SHP77 treated with DMSO at 0.1 percent for 48 hours (cell line): ENCODE measurements at places on chromosomes 11 and 22.
A peak's percentile ranks its signal among the peaks of the same experiment; 100 is the strongest.

- DNase-seq: no peak
Observed at GRCh38 chr11:110432713-110433392, 3.1 kb downstream of the FDX1 start.

DNA sequence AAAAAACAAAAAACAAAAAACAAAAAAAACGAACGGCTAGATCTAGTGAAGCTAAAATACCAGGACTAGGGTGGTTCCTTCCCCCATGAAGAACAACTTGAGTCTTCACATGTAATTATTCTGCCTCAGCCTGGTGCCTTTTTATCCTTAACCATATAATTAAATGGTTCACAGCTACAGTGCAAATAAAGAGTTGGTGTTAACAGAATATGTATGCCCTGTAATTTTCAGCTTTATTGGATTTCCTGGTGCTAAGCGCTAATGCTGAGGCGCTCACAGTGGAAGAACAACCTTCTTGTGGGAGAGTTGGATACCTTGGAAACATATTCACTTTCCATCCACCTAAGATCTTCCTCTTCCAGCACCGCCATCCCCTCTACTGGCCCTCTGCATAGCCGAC lies 158.5 kb upstream of the SORL1-AS1 start:
- DNase-seq: no peak

GRCh38 chr11:64801561-64802369 lies 1.2 kb downstream of the MAP4K2 start:
- no peak for DNase-seq

- DNase-seq: no peak
Observed at GRCh38 chr11:852762-853161, 10.1 kb downstream of the TSPAN4 start.

GRCh38 chr11:120058931-120059330 lies 79.0 kb downstream of the TRIM29 start:
- no peak for DNase-seq

GRCh38 chr22:19896665-19897355 lies 42.1 kb upstream of the GNB1L start:
- no peak for DNase-seq

DNA sequence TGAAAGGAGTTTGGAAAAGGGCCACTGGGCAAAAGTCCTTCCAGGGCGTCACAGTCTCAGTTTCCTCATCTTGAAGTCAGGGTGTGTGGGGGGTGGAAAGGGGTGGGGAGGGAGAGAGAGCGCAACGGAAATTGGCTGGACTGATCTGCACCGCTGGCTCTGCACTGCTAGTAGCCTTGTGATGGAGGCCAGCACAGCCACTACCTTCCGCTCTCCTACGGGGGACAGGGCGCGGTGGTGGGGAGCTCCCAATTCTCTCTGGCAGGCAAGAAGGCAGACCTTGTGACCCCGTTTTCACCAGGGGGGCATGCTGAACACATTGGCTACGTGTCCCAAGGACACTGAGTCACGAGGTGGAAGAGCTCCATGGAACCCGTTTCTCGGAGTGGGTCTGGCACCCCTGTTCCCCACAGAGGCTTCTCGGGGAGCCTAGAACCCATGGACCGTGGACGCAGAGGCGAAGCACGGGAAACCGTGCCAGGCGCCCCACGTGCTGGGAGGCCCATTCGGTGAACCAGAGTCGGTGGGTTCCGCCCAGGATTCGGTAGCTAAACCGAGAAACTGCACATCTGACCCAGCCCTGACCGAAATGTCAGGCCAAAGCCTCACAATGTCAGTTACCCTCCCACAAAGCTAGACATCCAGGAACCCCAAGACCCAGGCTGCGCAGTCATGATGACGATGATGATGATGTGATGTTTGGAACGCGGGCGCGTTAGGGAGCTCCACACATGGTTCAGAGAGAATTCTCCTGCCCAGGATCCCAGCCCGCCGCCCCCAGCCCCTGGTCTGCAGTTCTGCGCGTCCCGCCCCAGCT lies 28.3 kb upstream of the WNT11 start:
- DNase-seq: no peak

- DNase-seq: no peak
Observed at GRCh38 chr22:31247726-31248125, 35.6 kb downstream of the LIMK2 start.

GRCh38 chr11:14980854-14981253 lies 8.7 kb upstream of the CALCA start:
- no peak for DNase-seq

GRCh38 chr11:102837646-102838045 lies 5.8 kb downstream of the MMP3 start:
- DNase-seq: no peak

DNA sequence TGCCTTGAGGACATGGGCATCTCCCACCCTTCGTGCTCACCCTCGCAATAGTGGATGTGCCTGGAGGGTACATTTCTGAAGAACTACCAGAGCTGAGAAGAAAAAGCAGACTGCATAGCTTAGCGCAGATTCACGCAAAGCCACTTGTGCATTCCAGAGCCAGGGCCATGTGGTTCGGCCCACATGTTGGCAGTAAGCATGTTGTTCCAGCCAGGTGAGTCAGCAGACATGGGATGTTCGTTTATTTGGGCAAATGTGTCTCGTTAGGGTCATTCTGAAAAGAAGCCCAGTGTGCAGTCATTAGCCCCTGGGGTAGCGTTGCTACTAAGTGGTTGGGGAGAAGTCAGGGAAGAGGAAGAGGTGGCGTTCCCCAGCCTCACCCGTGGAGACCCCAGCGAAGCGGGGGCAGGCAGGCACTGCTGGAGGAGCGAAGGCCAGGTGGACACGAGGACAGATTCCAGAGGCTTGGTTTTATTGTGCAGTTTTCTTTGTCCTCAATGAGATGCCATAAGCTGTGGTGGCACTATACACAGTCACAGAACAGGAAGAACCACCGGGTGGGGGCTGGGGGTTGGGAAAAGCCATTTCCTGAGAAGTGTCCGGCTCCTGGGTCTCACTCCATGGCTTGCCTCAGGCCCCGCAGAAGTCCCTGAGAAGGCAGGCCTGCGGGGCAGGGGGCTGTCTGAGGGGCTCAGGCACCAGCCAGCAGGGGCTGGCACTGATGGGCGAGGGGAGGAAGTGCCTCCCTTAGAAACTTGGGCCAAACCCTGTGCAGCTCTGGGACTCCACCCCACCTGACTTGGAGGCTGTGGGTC lies 5.0 kb downstream of the THY1 start:
- no peak for DNase-seq

DNA sequence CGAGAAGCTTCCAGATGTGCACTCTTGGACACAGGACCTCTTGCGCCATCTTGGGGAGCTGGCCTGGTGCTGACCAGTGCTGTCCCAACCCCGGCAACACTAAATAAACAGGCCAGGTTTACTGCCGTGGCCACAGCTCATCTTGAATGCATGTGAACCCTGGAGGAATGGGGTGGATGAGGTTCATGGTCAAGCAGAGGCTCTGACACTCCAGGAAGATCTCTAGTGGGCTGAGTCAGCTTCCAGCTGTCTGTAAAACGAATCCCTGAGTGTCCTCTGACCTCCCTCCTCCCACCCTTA lies 51.8 kb downstream of the ALX4 start:
- no peak for DNase-seq

- DNase-seq: no peak
Observed at GRCh38 chr11:40958707-40959106, 500.7 kb downstream of the LRRC4C start.

DNA sequence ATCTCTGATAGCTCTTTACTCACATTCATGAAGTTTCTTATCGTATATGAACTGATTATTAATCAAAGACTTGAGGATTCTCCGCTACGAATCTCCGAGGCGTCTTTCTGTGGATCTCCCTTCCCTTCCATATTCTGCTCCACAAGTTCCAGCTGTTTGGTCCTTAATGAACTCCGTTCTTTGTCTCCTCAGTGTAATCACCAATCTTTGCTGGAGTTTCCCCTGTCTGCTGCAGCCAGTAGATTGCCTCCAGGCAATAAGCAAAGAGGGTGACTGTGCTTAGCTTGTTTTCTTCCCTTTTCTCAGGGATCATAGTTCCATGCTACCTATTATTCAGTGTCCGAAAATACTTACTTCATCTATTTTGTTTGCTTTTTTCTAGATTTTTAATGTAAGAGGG lies 169.6 kb upstream of the FOLH1 start:
- DNase-seq: no peak

DNA sequence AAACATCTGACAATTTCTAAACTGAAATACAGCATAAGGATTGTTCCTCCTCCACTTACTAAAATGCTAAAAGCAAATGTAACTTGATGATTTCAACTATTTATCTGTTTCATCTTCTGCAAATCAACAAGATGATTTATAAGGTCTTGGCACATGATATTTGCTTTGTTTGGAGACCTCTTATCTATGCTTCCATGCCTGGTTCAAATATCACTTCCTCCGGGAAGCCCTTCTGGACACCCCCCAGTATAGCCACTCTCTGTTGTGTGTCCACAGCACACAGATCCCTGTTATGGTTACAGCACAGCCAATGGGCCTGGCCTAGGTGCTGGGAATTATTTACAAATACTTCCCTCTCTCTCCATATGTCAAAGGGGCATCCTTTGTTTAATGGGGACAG lies 114.8 kb downstream of the C11orf58 start:
- DNase-seq: no peak

- DNase-seq: no peak
Observed at GRCh38 chr11:86251345-86251744, 6.8 kb downstream of the EED start.

- no peak for DNase-seq
Observed at GRCh38 chr11:75822541-75822940, 7.5 kb downstream of the UVRAG start.

DNA sequence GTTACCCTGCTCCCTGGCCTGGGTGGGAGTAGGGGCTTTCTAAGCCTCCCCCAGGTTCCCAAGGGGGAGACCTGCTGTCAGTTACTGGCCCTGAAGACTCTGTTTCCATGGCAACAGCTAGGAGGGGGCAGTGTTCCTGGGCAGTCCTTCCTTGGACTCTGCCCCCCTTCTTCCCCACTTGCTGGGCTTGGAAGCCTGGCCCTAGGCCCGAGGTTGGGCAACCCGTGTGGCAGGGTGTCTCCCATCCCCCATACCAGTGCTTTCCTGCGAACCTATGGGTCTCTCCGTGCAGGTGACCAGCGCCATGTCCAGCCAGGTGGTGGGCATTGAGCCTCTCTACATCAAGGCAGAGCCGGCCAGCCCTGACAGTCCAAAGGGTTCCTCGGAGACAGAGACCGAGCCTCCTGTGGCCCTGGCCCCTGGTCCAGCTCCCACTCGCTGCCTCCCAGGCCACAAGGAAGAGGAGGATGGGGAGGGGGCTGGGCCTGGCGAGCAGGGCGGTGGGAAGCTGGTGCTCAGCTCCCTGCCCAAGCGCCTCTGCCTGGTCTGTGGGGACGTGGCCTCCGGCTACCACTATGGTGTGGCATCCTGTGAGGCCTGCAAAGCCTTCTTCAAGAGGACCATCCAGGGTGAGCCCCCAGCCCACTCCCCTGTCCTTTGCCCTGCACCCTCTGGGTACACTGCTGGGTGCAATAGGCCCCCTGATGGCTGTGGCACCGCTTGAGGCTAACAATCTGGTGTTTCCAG lies 1.7 kb downstream of the ESRRA start:
- no peak for DNase-seq

DNA sequence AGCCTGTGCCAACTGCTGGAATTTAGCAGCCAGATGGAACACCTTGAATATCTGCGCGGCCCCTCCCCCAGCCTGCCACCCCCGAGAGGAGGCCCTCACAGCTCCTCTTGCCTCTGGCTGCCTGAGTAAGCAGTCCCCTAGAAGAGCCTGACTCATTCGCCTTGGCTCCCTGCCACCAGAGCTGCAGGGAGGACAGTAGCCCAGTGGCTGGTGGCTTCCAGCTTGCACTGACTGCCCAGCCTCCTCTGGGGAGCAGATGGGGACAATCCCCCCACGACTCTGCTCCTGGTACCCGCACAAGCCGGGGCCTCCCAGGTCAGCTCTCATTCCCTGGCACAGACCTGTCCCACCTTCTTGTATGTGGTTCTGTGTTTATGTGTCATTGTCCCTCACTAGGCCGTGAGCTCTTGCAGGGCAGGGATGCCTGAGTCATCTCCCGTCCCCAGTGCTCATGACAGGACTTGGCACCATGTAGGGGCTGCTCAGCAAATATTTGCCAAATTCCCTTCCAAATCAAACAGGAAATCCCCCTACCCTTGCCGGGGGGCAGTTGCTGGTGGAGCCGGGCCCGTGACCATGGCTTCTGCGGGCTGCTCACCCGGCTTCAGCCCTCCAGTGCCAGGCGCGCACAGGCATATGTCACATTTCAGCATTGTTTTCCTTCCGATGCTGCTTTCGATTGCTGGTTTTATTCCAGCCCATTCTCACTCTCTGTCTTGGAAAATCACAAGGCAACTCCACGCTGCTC lies 43.6 kb downstream of the CACNG2 start:
- peak; percentile 83 for DNase-seq

DNA sequence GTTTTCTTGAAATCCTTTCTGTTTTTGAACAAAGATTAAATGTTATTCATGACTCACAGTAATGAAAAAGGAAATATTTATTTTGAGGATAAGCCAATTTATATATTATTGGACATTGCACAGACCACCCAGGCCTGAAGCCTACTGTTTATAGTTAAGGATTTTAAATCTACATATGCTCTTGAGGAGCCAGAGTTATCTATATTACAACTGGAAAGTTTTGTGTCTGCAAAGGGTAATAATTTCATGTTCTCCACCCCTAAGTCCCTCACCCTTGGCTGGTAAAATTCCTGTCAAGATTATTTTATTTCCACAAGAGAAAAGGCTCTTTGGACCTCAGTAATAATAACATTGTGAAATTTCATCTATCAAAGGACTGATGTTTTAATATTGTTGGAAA lies 228.2 kb downstream of the TMEM135 start:
- no peak for DNase-seq

GRCh38 chr11:96696731-96697130 lies 306.9 kb downstream of the JRKL start:
- no peak for DNase-seq

DNA sequence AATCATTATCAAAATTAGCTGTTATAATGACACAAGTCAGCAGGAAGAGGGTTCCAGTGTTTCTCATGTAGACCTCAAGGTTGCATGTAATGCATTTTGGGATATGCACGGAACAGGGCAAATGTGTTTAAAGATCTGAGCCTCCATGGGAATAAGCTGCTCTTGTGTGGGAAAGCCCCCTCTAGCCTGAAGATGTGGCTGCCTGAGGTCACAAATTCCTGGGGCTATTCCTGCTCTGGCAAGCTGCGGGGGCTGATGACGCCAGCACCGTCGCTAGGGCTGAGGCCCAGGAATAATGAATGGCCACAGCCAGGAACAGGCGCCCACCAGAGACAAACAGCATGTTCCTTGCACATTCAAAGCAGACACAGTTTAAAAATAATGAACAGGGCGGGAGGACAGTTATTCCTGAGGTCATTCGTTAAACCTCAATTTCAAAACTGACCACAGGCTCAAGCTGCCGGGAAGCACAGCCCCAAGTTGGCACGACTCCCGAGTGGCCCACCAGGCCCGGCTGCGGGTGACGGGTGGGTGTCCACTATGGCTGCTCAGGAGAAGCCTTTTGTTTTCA lies 11.7 kb downstream of the OSBPL5 start:
- no peak for DNase-seq
